KBM-7 (cell line): ENCODE measurements at places on chromosomes 5 and 9.

- DNase-seq, result no peak
Measured at GRCh38 chr5:160537940-160538339, 116.3 kb downstream of the PTTG1 start.

DNA sequence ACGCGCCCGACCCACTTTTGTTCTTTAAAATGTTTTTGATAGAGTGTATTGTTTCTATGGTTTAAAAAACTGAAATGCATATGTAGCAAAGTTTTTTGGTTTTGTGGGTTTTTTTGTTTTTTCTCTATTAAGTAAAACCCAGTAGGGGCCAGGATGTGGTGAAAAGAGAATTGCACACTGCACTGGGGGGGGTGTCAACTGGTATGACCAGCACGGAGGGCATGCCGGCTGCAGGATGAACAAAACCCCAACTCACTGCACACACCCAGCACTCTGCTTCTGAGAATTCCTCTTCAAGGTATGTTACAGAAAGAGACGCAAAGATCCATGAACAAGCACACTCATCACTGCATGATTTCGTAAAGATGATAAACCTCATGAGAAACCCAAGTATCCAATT lies 75.0 kb downstream of the STK10 start:
- peak; percentile 88 for DNase-seq

DNA sequence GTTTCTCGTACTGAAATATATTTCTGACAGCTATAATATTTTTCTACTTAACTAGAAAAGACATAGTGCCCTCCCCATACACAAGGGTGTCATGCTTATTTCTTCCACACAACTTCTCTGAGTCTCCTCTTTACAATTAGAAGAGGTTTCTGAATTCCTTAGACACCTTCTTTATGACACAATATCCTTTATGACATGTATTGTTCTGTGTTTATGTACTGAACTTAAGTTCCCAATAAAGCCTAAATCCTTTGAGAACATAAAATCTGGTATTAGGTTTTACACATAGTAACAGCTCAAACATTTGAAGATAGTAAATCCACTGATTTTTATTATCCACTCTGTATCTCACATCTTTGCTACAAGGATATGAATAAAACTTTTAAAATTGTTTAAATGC lies 32.5 kb downstream of the GRAMD2B start:
- no peak for DNase-seq

GRCh38 chr9:129726322-129727160 lies 26.3 kb downstream of the PTGES start:
- DNase-seq, result peak; percentile 73

DNA sequence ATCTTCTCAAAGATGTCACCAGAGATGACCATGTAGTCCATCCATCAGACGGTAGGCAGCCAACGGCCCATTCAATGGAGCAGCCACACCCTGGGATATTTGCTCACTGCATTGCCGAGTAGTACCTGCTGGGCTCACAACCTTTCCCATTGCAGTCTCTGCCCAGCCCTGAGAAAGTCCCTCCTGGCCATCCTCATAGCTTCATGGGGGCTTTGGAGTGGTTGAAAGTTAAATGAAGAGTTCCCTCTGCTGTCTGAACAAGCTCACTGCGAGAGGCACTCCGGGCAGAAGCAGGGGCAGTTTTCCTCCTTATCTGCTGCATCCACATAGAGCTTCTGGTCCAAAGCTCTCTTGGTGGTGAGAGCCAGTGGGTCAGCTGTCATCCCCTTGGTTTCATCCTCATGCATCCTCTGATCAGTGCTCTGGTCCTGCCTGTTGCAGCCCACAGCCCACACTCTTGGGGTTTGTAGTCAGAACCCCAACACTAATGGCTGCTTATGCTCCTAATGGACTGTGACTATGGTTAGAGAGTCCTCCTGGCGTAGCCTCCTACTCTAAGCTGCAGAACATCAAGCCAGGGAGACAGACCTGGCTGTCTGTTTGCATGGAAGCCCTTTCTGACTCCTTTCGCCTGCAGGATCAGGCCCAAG lies 23.3 kb downstream of the TNFSF8 start:
- peak; percentile 44 for DNase-seq

- peak; percentile 61 for DNase-seq
Measured at GRCh38 chr5:59496524-59497134, 396.9 kb downstream of the PDE4D start.

GRCh38 chr5:102211165-102211564 lies 84.9 kb downstream of the SLCO4C1 start:
- peak; percentile 7 for DNase-seq

DNA sequence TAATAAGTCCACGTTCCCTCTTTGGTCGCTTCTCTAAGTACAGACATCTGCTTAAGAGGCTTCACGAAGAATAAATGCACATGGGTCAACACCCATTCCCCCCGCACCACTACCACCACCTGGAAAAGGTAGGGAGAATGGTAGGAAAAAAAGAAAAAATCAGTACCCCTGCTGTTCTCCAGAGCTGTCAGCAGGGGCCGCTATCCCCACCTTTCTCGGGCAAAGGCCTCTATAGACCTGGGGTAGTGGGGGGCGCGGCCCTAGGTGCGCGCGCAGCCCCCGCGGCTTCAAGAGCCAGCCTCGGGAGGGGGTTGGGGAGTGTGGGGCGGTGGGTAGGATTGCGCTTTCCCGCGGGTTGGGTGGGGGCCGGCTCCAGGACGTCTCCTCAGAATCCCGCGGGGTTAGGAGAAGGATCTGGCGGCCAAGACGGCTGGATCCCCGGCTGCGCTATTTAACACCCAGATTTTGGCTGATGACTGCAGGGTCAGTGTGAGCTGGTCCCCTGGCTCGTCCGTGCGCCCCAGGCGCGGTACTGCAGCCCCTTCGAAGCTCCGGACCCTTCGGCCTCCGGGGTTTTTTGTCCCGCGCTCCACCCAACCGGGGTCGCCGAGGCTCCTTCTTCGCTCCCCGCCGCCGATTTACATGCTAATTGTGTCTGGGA lies 1.6 kb upstream of the SEMA6A start:
- peak; percentile 53 for DNase-seq

DNA sequence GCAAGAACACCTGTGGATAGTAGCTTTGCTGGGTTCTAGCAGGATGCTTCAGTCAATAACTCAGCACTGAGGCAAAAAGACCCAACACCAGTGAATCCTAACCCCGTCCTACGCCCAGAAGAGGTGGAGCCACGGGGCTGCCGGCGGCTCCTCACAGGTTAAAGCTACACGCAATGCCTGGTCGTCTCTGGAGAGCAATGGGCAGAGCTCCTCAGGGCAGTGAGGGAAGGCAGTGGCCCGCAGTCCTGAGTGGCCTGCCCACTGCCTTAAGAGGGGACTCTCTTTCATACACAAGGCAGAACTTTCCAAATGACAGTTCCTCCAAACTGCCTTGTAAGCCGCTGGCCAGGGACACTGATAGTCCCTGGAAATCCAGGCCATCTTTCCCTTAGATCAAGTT lies 244.2 kb upstream of the IRX2 start:
- no peak for DNase-seq

DNA sequence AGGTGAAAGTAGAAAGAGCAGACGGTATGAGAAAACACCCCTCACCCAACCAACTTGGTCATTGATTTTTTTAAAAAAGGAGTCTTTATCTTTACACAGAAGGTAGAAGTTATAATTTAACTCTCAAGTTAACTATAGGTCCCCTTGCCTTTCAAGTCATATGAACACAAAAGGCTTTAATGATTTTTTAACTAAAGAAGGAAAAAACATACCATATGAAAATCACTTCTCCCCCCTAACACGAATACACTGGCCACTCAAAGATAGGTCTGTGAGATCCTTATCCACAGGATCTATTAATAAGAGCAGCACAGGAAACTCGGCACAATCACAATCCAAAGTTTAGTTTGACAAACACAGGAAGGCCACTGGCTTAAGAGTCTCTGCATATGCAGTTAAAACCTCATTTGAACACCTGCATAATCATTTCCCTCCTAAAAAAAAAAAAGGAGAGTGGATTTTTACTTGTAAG lies 138.0 kb downstream of the ENC1 start:
- DNase-seq, result no peak

GRCh38 chr5:10173716-10174115 lies 76.0 kb downstream of the ATPSCKMT start:
- peak; percentile 87 for DNase-seq

DNA sequence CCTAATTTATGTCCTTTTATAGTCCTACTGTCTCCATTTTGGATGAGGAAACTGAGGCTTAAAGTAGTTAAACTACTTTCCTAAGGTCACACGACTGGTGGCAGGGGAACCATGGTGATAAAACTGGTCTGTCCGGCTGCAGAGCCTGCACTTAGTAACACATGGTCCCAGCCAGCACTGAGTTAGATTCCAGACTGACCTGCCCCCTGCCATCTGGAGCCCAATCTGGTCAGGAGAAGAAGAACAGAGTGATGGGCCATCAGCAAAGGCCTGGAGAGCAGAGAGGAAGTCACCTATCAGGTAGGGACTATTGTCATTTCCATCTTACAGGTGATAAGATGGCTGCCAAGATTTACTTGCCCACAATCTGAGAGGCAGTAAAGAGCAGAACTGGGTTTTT lies 86.6 kb upstream of the SLC25A48 start:
- no peak for DNase-seq

GRCh38 chr5:172841-173251 lies 18.4 kb upstream of the LRRC14B start:
- DNase-seq, result no peak

DNA sequence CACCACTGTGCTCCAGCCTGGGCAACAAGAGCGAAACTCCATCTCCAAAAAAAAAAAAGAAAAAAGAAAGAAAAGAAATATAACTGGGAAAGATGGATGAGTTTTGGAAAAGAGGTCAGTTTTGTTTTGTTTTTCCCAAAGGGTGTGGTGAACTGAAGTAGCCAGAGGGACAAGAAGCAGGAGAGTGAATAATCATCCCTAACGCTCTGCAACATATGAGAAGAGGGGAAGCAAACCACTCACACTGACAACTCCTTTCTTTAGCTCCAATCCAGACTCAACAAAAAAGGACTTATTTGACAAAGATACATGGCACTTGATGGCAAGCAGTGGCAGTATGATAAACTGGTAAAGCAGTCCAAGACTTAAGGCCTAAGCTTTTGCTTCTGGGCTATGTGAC lies 176.1 kb upstream of the HMHB1 start:
- DNase-seq, result no peak

DNA sequence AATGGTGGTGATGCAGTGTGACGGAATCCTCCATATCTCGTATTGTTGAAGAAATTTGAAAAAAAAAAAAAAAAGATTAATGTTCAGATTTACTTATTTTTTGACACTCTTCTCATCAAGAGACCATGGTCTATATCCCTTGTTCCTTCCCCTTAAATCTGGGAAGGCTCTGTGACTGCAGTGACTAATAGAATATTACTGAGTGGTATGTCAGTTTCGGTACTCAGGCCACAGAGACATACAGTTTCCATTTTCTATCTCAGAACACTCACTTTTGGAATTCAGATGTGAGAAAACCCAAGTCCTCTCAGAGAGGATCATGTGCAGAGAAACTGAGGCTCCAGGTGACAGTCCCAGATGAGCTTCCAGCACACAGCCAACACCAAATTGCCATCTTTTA lies 1193.5 kb downstream of the DTWD2 start:
- no peak for DNase-seq

DNA sequence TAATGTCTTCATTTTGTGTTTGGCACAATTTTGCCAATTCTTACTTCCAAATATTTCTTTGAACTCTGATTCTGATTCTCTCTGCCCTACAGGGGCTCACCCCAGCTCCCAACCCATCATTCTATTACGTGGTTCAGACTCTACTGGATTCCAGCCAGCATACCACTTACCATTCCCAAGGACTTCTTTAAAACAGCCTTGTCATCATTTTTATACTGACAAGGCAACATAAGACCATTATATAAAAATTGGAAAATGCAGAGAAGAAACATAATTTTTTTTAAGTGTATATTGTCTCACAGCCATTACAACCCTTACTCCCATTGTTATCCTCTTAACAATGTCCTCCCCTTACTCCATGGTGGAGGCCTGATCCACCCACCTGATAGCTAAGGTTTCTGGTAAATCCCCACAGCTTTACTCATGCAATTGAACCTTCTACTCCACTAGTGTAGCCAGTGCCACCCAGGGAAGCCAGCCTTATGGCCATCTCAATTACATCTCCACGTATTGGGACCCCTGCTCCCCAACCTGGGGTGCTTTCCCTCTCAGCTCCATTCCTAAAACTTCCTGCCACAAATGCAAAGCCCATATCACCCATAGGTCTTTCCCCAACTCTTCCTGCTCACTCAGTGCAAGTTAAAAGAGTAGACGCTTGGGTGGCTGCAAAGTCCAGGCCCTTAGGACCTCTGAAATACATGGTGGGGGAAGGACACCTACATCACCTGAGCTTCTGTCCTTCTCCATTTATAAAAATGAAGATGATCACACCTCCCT lies 19.1 kb downstream of the UGT3A2 start:
- no peak for DNase-seq

DNA sequence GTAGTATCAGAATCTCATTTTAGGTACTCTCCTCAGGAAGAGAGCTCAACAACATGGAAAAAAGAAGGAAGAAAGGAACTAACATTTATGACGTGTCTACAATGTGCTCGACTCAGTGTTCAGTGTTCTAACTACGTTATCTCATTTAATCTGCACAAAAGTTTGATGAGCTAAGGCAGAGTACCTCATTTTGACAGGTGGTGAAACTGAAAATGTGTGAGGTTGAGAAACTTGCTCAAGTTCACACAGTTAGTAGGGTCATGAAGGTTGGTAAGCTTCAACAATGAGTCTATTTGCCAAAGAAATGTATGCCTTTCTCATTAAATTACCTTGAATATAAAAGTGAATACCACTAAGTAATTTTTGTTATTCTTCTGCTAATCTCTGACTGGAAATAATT lies 165.1 kb downstream of the CAAP1 start:
- DNase-seq, result no peak

GRCh38 chr9:115289757-115290208 lies 171.8 kb upstream of the TNC start:
- no peak for DNase-seq

DNA sequence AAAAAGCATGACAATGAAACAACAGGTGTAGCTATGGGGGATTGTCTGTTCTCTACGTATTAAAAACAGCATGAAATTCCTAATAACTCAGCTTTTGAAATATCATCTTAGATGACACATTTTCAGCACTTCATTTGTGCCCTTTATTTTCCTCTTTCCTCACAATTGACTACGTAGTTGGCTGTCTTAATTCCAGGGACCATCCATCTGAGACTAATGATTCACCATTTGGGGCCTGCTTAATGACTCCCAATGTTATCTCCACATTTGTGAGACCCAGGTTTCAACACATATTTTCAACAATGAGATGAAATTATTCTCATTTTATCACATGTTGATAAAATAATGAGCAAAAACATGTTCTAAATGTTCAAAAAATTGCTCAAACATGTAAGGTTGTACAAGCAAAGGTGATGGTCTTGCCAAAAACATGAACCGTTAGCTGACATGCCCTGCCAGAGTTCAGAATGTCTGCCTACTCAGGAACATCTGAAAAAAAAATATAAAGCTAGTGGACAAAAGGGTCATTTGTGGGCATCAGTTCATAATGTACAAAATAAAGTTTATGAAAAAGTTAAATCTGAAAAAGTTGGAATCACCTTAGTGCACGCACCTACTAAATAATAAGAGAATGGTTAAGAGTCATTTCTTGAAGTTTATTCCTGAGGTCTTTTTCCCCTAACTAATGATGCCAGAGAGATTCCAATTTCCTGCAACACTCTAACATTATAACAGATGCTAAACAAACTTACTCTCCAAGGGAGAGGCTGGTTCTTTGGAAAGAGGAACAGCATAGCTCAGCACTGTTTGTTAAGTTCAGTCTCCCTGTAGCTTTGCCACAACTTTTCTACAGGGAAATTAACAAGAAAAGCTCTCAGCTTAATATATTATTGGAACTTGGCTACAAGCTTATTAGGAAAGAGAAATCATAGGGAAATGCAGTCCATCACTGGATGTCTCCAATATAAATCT lies 275.5 kb downstream of the SPOCK1 start:
- no peak for DNase-seq
